ENCODE measurements at places on chromosomes 3 and 15. TPM values are rescaled to one million over a fixed set of nuclear protein-coding genes. Genes with fewer than 3 reads are reported as not detected.

ADAMTSL3 gene
- total RNA-seq = 0.38 TPM

SPTBN5 gene
- total RNA-seq = 0.38 TPM

SCN11A gene
- not detected for total RNA-seq

GOLGA6B gene
- not detected for total RNA-seq

ATOSA gene
- 15.2 TPM for total RNA-seq

FBLN2 gene
- total RNA-seq = 243 TPM

MUC4 gene
- not detected for total RNA-seq

CHRNA7 gene
- total RNA-seq = 0.19 TPM

SKOR1 gene
- under 0.01 TPM for total RNA-seq

IGF2BP2 gene
- total RNA-seq = 36.1 TPM

GMPPB gene
- total RNA-seq = 28.5 TPM

AMOTL2 gene
- 96.4 TPM for total RNA-seq

CYP19A1 gene
- 0.19 TPM for total RNA-seq

ELL3 gene
- total RNA-seq = 1.9 TPM

PLSCR5 gene
- not detected for total RNA-seq

ABI3BP gene
- 26.6 TPM for total RNA-seq

ANKRD34C gene
- total RNA-seq = not detected

TTLL13 gene
- total RNA-seq = not detected

SPINK8 gene
- not detected for total RNA-seq

C3orf18 gene
- 22.0 TPM for total RNA-seq

LRRC31 gene
- total RNA-seq = not detected

LRRIQ4 gene
- total RNA-seq = 0.19 TPM

FNDC3B gene
- total RNA-seq = 168 TPM

PTH1R gene
- total RNA-seq = 0.38 TPM

SEMA3F gene
- 1.7 TPM for total RNA-seq

GOLGA6D gene
- total RNA-seq = not detected

STRIT1 gene
- total RNA-seq = not detected

MELTF gene
- 24.2 TPM for total RNA-seq

CIB2 gene
- total RNA-seq = 1.9 TPM
